Mesenteric fat pad (tissue), 1 donor: ENCODE measurements at places on chromosomes 7 and 10. TPM values are rescaled to one million over a fixed set of nuclear protein-coding genes. Genes with fewer than 3 reads are reported as not detected.

GRCh38 chr10:122420624-122421007, 33.8 kb upstream of the ARMS2 start:
- no peak for DNase-seq

PNLIPRP1 gene
- total RNA-seq, result 0.90 TPM

DNA sequence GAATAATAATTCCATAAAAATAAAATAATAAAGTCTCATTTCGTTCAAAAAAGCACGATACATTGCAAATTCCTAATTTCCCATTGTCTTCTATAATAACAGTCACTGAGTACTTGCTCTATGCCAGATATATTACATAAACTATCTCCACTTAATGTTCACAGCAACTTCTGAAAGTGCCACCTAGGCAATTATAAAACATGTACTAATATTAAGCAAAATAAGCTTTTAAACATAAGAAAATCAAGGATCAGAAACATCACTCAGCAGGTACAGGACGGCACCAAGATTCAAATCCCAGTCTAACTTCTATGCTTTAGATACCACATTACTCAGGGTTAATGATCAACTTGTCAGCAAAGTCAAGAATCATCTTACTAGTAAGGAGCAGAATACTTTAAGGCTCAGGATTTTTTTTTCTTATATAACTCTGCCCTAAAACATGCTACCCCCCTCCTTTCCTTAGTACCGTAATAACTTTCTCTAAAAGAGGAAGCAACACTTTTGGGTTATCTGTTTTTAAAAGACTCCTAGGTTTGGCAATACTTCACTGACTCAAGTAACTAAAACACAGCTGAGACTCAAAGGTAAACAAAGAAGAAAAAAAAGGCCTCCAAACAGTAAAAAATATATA, 51.3 kb downstream of the USP6NL start:
- no peak for DNase-seq

DKK1 gene
- 11.4 TPM for total RNA-seq

GRCh38 chr10:5507649-5508131, 8.3 kb upstream of the CALML5 start:
- DNase-seq, result no peak
